Stimulated activated CD8-positive, alpha-beta memory T cell treated with anti-CD3 and anti-CD28 coated beads, Interleukin-15, amount 100 ng/mL, for 24 hours (primary cell): ENCODE measurements at places on chromosomes 2 and 18.

GRCh38 chr18:62327977-62328376 is 2.9 kb downstream of the TNFRSF11A start:
- no peak for DNase-seq

GRCh38 chr2:37181726-37182684 is 6.5 kb downstream of the SULT6B1 start:
- no peak for DNase-seq

DNA sequence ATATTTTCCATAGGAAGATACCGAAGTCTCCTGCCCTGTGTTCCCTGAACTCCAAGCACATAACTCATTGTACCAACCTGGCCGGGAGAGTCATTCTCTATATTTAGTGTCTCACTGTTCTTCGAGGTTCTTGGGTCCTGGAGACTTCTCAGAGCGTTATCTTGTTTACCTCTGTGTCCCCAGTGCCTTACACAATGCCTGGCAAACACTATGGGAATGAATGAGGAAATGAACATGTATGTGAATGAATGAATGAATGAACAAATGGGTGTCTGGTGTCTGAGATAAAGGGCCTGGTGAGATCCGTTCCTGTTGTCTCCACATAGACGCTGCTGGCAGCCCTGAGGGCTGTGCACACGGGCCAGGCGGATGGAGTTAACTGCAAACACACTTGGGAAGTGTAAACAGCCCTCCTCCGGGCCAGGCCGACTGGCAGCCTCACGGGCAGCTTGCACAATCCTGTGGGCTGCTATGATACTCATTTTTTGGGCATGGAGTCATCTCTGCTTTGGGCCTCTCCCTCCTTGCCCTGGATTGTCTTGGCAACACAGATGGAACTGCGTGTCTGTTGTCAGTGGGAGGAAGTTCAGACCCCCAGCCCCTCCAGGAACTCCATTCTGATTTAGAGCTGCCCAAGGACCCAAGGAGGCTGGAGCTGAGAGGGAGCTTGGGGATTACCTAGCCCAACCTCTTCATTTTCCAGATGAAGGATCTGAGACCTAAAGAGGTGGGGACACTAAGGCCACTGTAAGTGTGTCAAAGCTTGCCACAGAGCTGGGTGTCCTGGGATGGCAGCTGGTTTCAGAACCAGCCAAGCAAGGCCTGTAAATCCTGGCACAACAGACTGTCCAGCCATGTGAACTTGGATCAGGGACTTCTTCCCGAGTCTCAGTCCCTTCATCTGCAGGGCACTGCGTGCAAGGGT is 124.4 kb downstream of the INHBB start:
- DNase-seq = no peak

GRCh38 chr18:13477147-13477683 is 249.1 kb downstream of the FAM210A start:
- no peak for DNase-seq

DNA sequence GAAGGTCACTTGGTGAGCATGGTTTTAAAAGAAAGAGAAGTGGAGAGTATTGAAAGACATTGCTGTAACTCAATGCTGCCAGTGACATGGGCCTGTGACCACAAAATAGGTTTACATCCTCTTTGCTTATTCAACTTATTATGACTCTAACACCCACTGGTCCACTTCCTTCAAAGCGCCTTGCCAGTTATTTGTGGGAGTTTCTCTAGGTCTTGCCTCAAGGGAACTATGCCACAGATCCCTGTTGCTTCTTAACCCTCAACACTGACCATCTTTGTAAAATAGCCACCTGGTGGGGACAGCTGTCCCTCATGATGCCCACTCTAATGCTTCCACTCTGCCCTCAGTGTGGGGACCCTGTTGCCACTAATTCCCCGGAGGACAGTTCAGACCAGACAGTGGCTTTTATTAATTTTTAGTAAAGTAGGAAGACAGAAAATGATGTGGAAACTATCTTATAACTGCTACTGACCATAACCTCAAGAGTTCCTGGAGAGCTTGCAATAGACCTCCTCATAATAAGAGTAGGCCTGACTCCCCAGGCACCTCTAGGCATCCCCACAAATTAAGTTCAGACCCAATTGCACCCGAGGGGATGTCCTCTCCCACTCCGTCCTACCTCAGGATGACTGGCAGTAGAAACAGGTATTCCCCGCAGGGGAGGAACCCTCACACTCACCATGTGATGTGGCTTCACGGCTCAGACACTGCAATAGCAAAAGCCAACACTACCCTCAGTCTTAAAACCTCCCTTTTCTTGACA is 31.3 kb upstream of the SLC25A52 start:
- DNase-seq = no peak

DNA sequence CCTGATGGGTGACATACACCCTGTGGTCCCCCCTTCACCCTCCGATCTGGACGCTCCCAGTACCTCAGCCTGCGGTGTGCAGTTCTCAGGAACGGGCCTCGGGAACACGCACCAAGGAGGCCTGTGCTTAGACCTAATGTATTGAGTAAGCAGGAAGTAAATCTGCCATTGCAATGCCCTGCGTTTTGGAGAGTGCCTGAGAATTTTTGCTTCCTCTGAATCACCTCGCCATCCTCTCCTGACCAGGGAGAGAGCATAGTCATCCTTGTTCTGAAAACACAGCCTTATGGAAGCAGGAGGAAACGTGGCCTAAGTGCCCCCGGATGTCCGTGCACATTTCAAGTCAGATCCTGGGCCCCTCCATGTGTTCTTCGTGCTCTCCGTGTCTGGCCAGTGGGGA is 272.2 kb downstream of the NDUFA10 start:
- DNase-seq = no peak

- no peak for DNase-seq
These were observed 93.5 kb upstream of the NEDD4L start for GRCh38 chr18:57950542-57950941.

DNA sequence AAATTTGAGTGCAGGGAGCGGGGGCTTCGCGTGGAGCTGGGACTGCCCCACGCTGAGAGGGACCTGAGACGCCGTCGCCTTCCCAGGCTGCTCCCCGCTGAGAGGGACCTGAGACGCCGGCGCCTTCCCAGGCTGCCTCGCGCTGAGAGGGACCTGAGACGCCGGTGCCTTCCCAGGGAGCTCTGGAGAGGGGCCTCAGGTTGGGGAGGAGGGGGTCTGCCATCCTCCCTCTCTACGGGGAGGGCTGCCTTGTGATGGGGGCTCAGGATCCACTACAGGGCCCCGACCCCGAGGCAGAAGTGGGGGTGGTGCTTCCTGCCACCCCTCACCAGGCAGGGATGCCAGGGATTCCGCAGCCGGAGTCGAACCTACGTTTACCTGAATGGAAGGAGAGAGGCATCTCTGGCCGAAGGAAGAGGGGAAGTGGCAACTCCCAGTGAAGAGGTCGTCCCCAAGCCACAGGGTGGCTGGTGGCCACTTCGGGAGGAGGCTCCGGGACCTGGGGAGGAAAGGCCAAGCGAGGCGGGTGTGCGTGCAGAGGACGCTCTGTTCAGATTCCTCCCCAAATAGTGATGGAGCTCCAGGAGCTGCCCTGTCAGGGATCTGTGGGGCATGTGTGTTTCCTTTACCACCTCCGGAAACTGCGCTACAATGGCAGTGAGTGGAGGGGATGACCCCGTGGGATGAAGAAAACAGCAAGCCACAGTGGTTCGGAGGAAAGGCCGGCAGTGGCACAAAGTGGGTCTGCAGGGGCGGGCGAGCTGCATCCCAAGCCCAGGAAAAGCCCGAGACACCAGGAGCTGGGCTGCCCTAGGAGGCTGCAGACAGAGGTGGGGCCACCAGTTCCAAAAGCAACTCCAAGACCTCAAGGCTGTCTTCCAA is 108.2 kb upstream of the CTDP1 start:
- DNase-seq = no peak

GRCh38 chr18:38644875-38645641 is 1079.5 kb upstream of the CELF4 start:
- DNase-seq = no peak
